ENCODE measurements at places on chromosomes 5 and 9.

GRCh38 chr5:35146406-35146805 is 83.9 kb downstream of the PRLR start:
- no peak for DNase-seq

DNA sequence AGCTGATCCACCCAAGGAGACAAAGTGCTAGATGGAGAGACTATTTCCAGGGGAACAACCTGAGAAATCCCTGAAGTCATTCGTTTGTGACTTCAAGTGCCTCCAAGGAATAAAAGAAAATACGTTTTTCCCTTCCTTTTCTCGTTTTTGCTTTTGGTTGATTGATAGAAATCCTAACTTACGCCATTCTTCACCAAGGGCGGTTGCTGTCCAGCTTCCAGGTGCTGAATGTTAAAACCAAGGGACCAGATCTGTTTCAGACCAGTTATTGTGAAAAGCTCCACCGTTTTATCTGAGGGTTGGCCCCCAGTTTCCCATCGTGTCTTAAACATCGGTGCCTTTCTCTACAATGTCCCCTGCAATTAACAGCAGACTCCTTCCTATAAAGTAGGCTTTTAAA is 600.7 kb upstream of the SGCD start:
- DNase-seq = no peak

GRCh38 chr5:95734187-95734586 is 3.1 kb downstream of the RHOBTB3 start:
- no peak for DNase-seq

- no peak for DNase-seq
Observed at GRCh38 chr5:116566251-116566650, 8.4 kb downstream of the SEMA6A start.

- DNase-seq = peak; percentile 90
Observed at GRCh38 chr5:172188033-172188892, at the start of gene STK10. STK10 (minus strand) TSS chr5:172188224; CDS start chr5:172188042, 182 bp downstream.

Data from OCI-LY7 (cell line).